Brain pericyte (primary cell): ENCODE measurements at places on chromosomes 13 and 19.
A peak's percentile ranks its signal among the peaks of the same experiment; 100 is the strongest.

DNA sequence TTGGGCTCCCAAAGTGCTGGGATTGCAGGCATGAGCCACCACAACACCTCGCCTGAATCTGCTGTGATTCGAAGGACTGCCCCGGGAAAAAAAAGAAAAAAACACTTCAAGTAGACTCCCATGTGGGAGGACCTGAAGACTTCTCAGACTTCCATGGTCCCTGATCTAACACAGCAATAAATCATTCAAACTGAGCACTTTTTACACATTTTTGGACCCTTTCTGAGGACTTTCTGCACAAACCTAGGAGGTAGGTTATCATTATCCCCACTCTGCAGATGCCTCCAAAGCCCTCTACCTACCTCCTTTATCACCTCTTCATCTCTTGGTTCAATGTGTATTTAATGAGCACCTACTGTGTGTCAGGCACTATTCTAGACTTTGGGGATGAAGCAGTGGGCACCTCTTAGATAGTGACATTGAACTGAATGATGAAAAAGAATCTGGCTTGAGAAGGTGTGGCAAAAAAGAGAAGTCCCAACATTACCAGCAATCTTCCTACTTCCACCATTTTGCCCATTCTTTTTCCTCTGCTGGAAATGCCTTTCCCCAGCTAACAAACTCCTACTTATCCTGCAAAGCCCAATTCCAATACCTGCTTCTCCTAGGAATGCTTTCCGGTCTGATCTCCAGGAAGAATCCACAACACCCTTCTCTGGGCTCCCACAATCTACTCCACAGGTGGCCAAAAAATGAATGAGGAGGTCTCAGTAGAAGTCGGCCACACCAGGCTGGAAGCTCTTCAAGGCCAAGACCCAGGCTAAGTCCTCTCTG, 1.6 kb upstream of the CLPP start:
- no peak for DNase-seq

- peak; percentile 90 for DNase-seq
Observed at GRCh38 chr13:106367361-106367971, 168.0 kb downstream of the EFNB2 start.

DNA sequence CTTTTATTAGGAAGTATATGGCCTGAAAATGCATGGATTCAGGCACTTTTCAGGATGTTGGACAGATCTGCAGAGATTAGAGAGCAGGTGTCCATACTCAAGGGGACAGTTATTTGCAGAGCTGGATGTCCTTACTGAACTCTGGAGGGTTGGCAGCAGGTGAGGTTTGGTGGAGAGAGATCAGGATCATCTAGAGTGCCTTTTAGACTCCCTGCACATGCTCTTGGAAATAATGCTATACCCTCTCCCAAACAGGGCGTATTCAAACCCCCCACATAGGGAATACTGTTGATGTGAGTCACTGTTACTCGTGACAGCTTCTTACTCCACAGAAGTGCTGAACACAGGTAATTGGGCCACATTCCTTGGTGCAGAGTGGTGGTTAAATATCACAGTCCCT, 725.7 kb upstream of the SGCG start:
- no peak for DNase-seq

GRCh38 chr13:46354156-46355087, 32.6 kb downstream of the RUBCNL start:
- DNase-seq = peak; percentile 80

DNA sequence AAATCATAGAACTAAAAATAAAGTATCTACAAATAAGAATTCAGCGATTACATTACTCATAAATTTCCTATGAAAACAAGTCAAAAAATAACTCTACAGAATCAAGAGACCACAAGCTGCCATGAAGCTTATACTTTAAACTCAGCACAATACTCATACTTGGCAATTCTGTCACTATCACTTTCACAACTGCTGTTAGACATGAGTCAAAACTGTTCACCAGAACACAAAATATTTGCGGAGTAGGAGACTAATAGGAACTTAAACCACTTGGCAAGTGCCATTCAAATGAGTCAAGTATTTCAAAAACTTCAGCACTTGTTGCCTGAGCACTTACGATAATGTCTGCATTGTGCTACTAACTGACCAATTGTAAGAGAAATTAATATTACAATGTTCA, 387.8 kb upstream of the GPC6 start:
- peak; percentile 20 for DNase-seq

DNA sequence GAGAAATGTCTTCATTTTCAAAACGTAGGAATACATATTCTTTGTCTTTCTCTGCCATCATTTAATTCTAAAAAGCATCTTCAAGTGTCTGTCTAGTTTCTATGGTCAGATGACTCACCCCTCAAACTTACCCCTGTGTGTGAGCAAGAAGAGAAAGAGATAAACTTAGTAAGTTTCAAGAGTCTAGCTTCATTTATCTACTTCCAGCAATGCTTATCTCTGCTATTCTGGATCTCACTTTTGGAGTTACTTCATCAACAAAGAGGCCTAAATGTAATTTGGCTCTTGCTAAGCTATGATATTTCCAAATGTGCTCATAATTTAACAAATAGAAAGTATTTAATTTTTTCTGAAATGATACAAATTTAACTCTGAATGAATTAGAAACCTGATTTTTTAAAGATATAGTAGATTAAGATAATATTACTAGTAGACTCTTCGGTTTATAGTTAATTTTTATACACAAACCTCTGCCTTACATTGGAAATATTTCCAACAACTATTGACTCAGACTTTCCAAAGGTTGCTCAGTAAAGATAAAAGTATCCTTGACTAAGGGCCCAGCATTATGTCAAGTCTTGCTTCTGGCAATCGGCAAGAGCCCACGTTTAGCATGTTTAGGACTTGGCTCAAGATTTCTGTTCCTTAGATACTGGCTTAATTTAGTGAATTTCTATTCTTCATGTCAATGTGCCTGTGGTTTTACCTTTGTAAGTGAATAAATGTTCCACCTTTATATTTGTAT, 1511.0 kb upstream of the SLC10A2 start:
- DNase-seq = no peak

DNA sequence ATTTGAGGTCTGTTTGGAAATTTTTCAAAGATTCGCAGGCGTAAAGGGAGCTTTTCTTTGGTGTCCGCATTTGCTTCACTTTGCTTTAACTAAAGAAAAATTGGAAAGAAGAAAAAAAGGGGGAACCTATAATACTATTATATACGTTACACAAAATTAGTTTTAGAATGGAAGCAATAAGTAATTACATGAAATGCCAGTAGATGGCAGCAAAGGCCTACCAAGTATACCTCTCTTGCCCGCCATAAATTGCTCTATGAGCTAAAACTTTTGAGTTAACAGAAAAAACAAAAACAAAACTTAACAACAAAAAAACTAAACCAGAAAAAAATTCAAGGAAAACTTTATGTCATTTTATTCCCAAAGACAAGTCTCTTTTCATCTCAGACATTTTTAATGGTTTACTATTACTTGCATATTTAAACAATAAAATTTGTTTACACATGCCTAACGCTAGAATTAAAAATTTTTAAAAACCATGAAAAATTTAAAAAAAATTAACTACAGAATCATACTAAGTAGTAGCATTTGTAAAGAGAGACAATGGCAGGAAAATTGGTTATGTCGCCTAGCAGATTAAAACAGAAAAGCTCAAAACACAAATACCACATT, 271.4 kb downstream of the NALCN start:
- DNase-seq = peak; percentile 15

- DNase-seq = no peak
Observed at GRCh38 chr13:111343186-111343805, 22.9 kb downstream of the TEX29 start.

GRCh38 chr13:45120967-45121831, 889 bp downstream of the GTF2F2 start:
- DNase-seq = no peak

GRCh38 chr13:25630329-25630900, 258.6 kb downstream of the ATP8A2 start:
- no peak for DNase-seq

- DNase-seq = no peak
Observed at GRCh38 chr13:110748271-110748670, 34.8 kb downstream of the ING1 start.

DNA sequence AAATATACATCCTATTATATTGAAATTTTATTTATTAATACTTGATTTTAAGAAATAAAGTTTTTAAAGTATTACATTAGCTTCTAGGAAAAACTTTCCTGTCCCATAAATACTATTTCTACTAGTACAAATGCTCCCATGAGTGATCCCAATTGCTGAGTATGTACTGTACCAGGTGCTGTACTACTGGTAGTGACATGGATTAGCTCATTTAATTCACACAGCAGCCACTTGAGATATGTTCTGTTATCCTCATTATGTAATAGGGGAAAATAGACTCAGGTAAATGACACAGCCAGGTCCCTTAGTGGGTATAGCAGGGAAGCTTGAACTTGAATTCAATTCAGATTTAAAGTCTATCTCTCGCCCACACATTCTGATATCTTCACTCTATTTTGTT, 363.1 kb downstream of the FGF14 start:
- DNase-seq = no peak

GRCh38 chr19:32558607-32559228, 22.3 kb upstream of the PDCD5 start:
- no peak for DNase-seq

GRCh38 chr13:112064222-112064621, 2.7 kb upstream of the SOX1 start:
- no peak for DNase-seq

DNA sequence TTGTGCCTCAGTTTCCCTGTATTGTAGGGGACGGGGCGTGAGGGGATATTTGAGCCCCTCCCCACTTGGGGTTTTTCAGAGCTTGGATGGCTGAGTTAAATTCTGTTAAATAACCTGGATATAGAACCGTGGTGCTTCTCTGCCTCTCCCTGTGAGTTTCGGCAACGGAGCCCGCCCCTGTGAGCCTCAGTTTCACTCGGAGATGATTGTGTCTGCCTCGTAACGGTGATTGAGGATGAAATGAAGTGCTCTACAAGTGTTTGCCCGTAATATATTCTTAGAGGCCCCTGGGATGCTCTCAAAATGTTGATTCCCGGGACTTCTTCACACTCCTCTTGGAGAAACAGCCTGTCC, 509 bp downstream of the KXD1 start:
- no peak for DNase-seq

DNA sequence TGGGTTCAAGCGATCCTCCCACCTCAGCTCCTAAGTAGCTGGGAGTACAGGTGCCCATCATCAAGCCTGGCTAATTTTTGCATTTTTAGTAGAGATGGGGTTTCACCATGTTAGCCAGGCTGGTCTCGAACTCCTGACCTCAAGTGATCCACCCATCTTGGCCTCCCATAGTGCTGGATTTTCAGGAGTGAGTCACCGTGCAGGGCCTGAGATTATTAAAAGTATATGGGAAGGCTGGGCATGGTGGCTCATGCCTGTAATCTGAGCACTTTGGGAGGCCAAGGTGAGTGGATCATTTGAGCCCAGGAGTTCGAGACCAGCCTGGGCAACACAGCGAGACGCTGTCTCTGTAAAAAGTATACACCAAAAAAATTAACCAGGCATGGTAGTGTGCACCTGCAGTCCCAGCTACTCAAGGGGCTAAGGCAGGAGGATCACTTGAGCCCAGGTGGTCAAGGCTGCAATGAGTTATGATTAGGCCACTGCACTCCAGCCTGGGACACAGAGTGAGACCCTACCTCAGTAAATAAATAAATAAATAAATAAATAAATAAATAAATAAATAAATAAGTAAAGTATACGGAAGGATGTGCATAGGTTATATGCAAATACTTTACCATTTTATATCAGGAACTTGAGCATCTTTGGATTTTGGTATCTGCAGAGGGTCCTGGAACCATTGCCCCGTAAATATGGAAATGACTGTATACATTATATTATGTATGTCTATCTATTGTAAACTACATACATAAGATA, 854 bp downstream of the IL12RB1 start:
- DNase-seq = no peak

DNA sequence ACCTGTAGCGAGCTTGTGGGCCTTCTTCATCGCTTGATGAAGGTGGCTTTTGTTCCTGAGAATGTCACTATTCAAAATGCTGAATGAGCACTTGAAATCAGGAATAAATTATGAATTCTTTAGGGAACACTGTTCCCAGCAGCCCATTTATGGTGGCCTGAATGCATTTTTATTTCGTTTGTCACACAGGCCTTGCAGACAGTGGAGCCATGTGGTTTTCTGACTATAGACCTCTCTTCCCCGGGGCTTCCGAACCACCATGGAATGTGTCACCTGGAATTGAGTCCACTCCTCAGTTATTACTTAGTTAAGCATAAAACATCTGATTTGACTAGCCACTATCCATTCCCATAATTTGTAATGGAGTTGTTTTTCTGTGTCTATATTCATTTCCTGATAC, 396.9 kb downstream of the IRS2 start:
- DNase-seq = no peak

- no peak for DNase-seq
Observed at GRCh38 chr13:94419304-94419924, 60.1 kb downstream of the DCT start.

DNA sequence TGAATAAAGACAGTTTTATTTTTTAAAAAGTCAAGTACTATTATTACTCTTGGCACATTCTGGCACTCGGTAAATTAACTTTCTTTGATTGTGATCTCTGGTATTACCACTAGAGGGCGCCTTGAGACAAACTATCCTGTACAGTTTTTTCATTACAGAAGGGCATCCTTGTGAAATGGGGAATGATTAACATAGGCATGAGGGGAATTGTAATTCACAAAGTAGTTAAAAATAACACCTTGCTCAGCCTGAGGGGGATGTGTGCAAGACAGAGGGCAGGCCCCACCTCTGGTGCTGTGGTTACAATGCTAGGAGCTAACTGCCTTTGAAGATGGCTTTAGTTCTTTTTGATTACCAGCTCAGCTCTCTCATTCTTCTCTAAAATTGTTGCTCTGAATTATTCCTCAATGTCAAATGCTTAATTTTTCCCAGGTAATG, 24.2 kb upstream of the C1QTNF9B start:
- DNase-seq = no peak

DNA sequence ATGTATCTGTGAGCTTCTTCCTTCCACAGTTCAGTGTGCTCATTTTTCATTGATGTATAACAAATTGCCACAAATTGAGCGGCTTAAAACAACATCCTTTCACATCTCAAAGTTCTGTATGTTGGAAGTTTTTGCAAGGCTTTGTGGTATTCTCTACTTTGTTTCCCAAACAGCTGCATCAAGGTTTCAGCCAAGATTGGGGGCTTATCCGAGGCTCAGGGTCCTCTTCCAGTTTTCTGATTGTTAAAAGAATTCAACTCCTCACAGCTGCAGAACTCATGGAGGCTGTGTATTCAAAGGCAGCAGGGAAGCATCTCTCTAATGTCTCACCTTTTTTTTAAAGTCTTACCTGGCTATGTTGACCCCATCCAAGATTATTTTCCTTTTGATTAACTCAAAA, 1369.8 kb downstream of the PCDH9 start:
- DNase-seq = no peak

- no peak for DNase-seq
Observed at GRCh38 chr13:46866150-46866549, 30.7 kb downstream of the HTR2A start.

- DNase-seq = no peak
Observed at GRCh38 chr19:19209372-19209771, 2.4 kb upstream of the NCAN start.
